ENCODE measurements at places on chromosomes 4 and X.
A peak's percentile ranks its signal among the peaks of the same experiment; 100 is the strongest.

DNA sequence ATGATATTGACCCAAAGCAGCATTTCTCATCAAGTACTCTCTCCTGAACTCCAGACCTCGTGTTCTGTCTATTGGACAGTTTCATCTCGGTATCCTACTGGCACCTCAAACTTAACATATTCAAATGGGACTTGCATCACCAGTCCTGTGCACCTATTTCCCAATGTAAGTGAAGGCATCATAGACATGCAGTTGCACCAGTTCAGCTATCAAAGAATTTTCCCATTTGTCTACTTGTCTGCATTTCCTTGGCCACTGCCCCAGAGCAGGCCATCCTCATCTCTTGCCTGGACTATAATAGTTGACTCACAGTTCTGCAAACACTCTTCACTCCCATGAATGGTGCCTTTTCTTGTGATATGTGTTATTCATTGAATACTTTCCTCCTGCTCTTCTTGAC, 11.3 kb upstream of the LIMCH1 start:
- DNase-seq, result no peak

DNA sequence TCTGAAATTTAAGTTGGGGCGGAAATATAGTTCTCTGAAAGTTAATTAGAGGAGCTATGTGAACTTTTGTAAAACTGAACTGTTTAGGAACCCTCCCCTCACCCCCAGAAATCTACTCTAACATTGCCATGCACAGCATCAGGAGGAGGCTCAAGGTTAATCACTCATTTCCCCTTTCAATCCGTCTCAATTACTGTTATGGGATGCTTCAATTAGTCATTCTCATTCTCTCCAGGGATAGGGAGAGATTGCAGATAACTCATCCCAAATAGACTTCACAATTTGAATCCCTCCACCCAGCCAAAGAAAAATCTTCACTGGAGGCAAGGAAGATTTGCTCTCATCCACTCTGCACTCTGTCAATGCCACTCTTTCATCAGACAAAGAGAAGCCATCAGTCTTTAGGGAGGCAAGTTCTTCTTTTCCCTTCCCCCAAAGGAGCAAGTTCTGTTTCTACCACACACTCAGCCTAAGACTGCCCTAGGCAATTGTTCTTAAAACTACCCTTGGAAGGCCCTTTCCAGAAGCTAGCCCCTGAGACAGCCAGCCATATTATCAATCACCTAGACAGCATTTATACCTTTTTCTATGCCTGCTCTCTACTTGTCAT, 140.4 kb downstream of the SLC10A7 start:
- no peak for DNase-seq

DNA sequence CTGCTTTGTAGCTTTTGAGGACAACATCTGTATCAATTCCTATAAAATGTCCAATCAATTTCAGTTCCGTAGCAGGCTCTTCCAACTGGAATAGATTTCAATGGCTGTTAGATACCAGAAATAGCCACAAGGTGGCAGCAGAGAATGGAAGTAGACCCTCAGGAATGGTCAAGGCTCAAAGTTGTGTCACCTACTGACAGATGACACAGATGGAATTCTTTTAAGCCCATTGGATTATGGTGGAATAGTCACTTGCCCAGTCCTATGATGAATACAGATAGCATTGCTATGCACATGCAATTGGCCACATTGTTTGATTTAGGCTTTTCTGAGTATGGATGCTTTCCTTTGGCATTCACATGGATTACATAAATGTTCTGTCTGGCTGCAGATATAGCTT, 130.4 kb upstream of the RADX start:
- DNase-seq, result peak; percentile 56

GRCh38 chr4:177947607-177948006, 505.4 kb upstream of the AGA start:
- no peak for DNase-seq

GRCh38 chr4:48141048-48141447, 7.0 kb upstream of the TXK start:
- no peak for DNase-seq

- DNase-seq, result no peak
Measured at GRCh38 chr4:94345969-94346368, 3.3 kb upstream of the HPGDS start.

DNA sequence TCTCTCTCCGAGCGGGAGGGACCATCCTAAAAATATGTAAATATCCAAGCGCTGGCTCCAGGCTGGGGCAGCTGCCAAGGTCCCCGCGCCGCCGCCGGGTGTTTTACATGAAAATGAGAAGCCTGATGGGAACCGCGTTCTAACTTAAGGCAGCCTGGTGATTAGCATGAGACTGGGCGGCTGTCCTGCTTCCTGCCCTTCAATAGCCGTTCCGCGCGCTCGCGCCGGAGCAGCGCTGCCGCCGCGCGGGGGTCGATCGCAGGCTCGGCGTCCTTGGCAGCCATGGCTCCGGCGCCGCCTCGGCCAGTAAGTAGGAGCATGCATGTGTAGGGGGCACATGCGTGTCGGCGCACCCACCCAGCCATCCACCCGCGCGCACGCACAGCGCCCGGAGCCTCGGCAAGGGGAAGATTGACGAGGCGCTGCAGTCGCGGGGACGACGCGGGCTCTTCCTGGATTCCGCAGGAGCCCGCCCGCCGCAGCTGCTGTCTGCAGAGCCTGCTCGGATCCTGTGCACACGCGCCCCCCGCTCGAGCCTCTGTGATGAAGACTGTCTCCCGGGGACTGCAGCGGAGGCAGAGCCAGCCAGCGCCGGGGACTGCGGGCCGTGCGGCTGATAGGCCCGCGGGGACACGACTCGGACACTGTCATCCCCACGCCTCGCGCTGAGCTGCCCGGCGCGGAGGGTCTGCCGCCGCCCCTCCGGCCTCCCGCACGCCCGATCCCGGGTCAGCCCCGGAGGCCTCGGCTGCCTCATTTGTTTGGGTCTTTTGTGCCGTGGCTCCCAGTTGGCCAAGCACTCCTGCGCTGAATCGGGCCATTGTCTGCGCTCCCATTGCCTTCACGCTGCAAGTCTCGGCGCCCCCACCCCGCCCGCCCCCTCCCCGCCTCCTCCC, 734 bp downstream of the STOX2 start:
- peak; percentile 93 for DNase-seq

DNA sequence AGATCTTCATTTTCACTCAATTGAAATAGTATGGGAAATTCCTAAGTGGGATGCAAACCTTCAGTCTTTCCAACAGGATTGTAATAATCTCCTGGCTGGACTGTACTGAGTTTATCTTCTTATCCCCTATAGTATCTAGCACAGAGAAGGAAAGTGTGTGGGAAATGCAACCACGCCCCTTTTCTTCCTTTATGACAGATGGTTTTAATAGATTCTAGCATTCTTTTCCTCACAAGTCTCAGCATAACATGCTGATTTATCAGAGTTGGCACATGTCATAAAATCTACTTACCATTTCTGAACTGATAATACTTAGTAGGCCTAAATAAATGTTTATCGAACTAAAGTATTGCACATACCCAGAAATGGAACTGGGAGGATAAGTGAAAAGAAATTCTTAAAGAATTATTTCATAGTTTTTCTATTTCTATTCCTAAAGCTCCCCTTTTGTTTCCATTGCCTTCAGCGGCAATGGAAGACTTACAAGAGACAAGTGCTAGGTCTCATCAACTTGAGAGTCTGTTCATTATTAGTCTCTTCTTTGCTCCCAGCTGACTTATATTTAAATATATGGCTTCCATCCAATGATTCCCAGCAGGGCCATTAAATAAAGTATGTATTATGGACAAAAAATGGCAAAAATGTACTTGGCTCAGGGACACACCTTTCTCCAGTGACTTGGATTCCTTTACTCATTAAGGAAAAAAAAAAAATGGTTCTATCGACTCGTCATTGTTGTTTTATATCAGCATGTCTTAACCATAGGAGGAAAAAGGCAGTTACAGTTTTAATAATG, 484.5 kb downstream of the IL1RAPL1 start:
- DNase-seq, result no peak

DNA sequence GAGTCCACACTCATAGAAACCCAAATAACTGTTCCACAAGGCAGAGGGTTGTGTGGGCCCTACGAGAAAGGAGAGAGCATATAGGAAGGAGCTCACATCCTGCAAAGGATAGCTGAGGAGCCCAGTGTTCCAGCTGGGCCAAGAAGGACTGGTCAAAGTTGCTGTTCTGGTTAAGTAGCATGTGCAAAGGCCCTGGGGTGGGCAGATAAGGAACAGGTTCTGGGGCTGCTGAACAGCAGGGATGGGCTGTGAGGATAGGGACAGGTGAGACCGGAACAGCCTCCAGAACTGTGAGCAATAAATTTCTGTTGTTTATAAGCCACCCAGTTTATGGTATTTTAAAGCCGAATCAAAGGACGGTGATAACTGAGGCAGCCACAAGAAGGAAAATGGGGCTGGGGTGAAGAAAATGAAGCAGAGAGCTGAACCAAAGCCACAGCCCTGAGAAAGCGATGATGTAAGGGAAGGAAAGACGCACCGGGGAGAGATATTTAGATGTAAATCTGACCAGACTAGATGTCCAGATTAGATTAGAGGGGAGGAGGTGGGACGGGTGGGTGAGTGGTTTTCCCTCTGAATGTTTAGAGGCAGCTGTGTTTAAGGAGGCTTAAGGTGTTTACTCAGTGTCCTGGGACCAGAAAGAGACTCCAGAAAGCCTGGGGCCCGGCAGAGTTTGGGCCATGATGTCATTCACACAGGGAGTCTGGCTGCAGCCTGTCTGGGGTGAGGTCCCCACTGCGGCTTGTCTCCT, 180.8 kb upstream of the BCOR start:
- DNase-seq, result no peak

- DNase-seq, result no peak
Measured at GRCh38 chr4:144316869-144317268, 176.4 kb upstream of the GYPA start.

- peak; percentile 92 for DNase-seq
Measured at GRCh38 chr4:75940692-75941253, at the start of gene NAAA. Gene NAAA (minus strand): TSS chr4:75941013. CDS start chr4:75940949, 64 bp downstream.

DNA sequence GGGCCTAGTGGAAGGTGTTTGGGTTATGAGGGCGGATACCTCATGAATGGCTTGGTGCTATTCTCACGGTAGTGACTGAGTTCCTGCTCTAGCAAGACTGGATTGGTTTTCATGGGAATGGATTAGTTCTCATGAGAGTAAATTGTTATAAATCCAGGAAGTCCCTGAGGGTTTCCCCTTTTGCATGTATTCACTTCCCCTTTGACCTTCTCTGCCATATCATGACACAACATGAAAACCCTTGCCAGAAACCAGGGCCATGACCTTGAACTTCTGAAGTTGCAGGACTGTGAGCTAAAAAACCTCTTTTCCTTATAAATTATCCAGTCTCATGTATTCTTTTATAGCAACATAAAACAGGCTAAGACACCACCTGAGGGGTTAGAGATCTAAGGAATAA, 529.7 kb upstream of the RPS6KA3 start:
- no peak for DNase-seq

DNA sequence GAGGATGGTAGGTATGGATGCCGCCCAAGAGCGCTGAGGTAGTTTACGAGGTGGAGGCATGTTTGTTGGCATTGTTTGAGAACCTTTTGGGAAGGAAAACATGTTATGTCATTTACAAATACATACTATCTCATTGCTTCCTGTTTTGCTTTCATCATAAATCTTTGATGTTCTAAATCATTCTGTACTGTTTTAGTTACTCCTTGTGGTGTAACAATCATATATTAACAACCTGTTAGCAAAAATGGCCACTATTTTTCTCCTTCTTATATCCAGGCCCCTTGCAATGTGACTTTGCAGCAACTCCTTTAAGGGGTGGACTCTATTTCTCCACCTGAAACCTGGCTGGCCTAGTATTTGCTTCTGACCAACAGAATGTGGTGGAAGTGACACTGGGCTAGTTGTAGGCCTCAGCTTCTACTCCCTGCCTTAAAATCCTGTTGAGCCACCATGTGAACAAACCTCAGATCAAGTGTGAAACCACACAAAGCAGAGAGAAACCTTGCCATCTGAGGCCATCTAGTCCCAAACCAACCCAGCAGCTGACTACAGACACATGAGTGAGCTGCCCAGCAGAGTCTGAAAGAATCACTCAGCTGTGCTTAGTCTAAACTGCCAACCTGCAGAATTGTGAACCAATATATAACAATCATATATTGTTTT, 15.8 kb upstream of the CXorf38 start:
- no peak for DNase-seq

GRCh38 chrX:97374266-97374665, 490.6 kb downstream of the RPA4 start:
- DNase-seq, result no peak

GRCh38 chr4:153603258-153603657, 80.8 kb upstream of the TLR2 start:
- DNase-seq, result no peak

DNA sequence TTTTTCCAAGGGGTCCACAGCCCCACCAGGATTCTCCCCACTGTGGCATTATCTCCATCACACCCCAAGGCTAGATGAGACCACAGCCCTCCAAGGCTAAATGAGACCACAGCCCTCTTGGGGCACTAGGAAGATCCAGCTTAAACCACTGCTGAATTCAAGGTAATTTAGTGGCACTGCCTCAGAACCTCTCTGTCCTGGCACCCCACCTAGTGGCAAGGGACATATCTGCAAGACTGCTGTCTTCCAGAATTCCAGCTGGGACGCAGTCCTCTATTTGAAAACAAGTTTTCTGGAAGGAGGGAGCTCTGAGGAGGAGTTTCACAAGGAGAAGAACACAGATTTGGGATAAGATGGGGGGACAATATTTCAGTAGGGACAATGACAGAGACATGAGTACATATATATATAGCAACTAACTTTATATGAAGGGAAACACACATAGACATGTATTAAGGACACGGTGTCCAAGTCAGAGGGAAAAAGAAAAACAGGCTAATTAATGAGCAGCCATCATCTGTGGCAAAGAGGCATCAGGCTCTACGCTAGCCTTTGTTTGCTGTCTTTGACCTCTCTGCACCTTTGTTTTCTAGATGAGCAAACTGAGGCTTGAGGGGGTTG, 9.3 kb downstream of the CETN2 start:
- DNase-seq, result no peak

Measured in retina (tissue), 1 donor.